ENCODE measurements at places on chromosomes 7 and 10. TPM values are rescaled to one million over a fixed set of nuclear protein-coding genes. Genes with fewer than 3 reads are reported as not detected.

DNA sequence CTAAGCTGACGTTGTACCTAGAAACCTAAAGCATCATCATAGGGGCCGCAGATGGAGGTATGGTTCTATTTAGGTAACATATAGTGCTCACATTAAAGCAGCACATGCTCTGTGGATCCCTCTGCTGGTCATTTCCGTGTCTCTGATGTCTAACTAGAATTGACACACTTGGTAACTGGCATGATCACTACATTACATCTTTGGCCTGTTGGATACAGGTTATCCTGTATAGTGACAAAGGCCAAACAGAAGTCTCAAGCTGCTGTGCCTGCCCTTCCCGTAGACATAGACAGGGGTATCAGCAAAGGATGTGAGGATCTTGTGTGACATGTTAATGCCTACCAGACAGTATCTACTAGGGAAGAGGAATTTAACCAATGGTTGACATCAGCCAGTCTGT is 51.2 kb downstream of the KIF5B start:
- DNase-seq: no peak
- H3K27me3 ChIP-seq: no peaks in the 10 kb centered on the region
- H3K4me3 ChIP-seq: no peak overlapping the region
- H3K4me1 ChIP-seq: peaks cover 5% of the 10 kb centered on the region
- H3K36me3 ChIP-seq: peaks cover 22% of the 10 kb centered on the region

DNA sequence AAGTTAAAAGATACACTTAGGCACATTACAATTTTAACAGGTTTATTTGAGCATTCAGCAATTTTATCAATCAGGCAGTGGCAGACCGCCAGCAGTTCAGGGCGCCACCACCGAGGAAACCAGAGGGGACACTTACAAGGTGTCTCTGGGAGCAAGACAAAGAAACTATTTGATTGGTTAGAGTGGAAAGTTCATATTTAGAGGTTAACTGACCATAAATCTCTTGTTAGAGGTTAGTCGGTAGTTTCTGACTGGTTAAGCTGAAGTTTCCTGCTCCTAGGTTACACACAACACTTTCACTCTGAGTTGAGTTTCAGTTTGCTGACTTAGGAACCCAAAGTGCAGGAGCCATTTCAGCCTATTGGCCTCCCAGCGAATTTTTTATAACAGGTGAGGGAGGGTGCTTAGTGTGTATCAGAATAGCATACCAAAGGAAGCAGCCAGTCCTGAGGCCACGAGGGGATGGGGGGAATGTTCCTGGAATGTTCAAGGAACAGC is 10.8 kb upstream of the PVRIG start:
- peaks cover 42% of the 10 kb centered on the region for H3K27me3 ChIP-seq
- no peak for DNase-seq
- H3K27ac ChIP-seq: no peak overlapping the region
- no peaks in the 10 kb centered on the region for H3K4me1 ChIP-seq
- H3K4me3 ChIP-seq: no peak overlapping the region
- H3K36me3 ChIP-seq: peaks cover 4% of the 10 kb centered on the region

Gene SUN3
- total RNA-seq: not detected

DNA sequence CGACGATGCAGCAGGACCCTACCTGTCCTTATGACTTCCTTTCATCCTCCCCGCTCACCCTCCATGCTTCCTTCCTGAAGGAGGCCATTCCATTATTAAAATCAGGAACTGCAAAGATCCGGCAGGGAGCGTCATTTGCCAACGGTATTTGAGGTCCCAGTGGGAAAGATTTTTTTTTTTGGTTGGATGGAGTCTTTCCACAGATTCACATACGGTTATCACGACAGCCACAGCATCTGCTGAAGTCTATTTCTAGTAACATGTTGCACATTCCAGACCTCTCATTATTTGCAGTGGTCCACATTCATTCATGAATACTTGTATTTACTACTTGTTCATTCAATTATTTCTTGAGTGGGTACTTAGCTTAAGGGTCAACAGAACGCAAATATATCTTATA is 94.7 kb upstream of the LYZL2 start:
- no peak overlapping the region for H3K27ac ChIP-seq
- H3K4me3 ChIP-seq: no peak overlapping the region
- H3K27me3 ChIP-seq: peaks cover 8% of the 10 kb centered on the region

DNA sequence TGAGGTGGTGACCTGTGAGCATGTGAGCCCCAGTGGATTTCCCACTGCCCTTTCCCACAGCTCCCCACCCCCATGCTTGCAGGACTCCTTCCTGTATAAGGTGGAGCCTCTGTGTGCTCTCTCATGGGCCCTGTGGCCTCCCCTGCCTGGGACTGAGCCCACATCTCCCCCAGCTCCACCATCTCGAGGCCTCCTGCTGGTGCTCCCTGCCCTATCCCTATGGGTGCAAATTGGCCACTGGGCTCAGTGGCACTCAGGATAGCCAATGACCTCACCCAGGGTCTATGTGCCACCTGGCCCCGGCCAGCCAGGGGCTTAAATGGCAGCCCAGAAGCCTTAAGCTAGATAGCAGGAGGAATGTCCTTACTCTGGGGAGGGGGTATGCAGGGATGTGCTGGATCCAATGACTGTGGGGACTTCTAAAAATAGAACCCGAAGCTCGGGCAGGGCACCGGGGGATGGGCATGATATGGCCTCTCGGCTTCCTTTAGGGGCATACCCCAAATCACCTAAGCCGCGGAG is 2.0 kb downstream of the LDB3 start:
- H3K36me3 ChIP-seq: no peaks in the 10 kb centered on the region
- H3K27me3 ChIP-seq: no peaks in the 10 kb centered on the region
- no peak overlapping the region for H3K27ac ChIP-seq
- DNase-seq: no peak
- H3K4me3 ChIP-seq: no peak overlapping the region

DNA sequence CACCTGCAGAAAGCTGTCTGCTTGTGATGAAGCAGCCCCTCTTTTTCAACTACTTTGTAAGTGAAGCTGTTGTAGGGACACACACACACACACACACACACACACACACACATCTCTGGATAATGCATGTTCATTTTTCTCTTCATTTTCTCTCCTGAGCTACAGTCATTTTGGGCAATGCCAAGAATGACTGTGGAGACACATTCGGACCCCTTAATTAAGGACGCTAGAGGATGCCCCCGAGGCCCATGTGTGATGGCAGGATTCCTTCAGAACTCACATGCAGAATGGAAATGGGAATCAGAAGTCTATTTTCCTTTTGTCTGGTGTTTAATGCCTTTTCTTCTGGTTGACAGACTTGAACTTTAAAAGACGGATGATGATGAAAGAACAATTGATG is 56.6 kb downstream of the CLRN3 start:
- DNase-seq: no peak
- H3K27ac ChIP-seq: no peak overlapping the region
- no peak overlapping the region for H3K4me3 ChIP-seq
- H3K36me3 ChIP-seq: no peaks in the 10 kb centered on the region
- peaks cover 2% of the 10 kb centered on the region for H3K27me3 ChIP-seq
- H3K4me1 ChIP-seq: no peaks in the 10 kb centered on the region

GRCh38 chr10:1632141-1632540 is 105.2 kb downstream of the ADARB2 start:
- H3K36me3 ChIP-seq: peaks cover 4% of the 10 kb centered on the region
- DNase-seq: no peak
- H3K4me1 ChIP-seq: peaks cover 4% of the 10 kb centered on the region
- no peaks in the 10 kb centered on the region for H3K27me3 ChIP-seq

Gene CTAGE4
- total RNA-seq: 1.3 TPM

DNA sequence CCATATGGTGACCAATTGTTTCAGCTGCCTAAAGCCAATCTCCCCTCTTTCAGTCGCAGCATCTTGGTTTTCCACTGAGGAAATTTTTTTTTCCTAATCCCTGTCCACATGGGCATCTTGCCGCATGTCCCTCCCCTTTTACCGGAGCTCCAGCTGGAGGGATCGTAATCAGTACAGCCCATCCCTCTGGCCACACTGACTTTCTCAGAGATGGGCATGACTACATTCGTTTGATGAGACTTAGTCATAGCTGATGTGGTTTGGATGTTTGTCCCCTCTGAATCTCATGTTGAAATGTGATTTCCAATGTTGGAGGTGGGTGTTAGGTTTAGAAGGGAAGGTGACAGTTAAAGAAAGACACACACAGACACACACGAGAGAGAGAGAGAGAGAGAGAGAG is 186.8 kb upstream of the CXCL12 start:
- H3K4me3 ChIP-seq: no peak overlapping the region
- H3K4me1 ChIP-seq: peaks cover 34% of the 10 kb centered on the region
- H3K36me3 ChIP-seq: no peaks in the 10 kb centered on the region
- no peaks in the 10 kb centered on the region for H3K27me3 ChIP-seq
- no peak overlapping the region for H3K27ac ChIP-seq
- DNase-seq: no peak

DNA sequence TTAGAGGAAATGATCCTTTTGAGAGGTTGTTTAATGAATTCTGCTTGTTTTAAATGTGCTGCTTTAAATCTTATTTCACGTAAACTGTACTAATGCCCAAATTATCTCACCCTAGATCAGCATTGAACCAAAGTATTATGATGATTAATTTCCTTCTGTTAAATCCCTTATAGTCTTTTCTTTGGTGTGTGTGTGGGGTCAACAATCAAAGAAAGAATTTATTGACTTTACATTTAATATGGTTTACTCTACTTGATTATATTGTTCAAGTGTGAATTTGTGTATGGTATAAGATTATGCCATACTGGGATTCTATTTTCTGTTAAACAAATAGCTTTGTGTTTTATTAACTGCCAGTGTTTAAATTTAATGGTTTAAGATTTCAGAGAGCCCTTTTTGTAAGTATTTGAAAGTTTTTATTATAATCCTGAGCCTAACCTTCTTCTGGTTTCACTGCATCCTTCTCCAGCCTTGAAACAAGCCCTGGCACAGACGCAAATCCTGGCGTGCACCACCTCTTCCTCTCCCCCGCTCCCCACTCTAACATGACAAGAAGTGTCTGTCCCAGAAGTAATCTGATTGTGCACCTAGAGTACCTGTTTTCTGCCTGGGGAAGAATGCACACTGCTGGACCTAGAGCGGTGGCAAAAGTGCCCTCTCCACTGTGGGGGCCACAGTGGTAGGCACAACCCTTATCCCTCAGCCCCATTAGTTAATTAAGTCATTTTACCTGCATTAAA is 70.6 kb downstream of the KAT6B start:
- no peak overlapping the region for H3K27ac ChIP-seq
- DNase-seq: no peak
- no peaks in the 10 kb centered on the region for H3K36me3 ChIP-seq

GRCh38 chr10:88401671-88402347 is 181.3 kb downstream of the RNLS start:
- no peak for DNase-seq
- no peak overlapping the region for H3K27ac ChIP-seq
- peaks cover 1% of the 10 kb centered on the region for H3K4me1 ChIP-seq
- no peaks in the 10 kb centered on the region for H3K36me3 ChIP-seq
- H3K27me3 ChIP-seq: no peaks in the 10 kb centered on the region

Gene LEP
- total RNA-seq: not detected

DNA sequence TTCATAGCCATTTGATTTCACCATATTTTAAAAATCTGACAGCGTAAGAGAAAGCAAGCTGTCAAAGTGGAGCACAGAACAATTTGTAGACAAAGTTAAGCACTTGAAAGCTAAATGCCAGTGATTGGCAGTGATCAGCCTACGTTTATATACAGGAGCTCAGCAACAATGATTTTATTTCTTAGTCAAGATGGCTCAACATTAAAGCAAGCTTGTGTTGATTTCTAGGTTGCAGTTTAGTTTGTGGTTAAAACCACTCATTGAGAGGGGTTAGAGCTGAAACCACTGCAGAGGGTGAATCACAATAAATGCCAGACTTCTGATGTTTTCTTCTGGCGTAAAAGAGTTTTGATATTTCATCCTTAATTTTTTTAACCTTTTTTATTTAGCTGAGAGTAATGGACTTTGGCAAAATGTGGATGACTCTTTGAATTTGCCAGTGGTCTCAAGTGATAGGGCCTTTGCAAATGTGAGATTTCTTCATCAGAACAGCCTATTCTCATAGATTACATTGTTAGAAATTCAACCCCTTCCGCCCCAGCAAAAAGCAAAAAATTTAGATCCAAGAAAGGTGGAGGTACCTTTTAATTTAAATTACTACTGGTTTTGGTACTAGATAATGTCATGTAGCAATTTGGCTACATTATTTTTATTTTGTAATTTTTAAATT is 73.8 kb downstream of the SHOC2 start:
- H3K27me3 ChIP-seq: no peaks in the 10 kb centered on the region
- H3K36me3 ChIP-seq: peaks cover 28% of the 10 kb centered on the region
- H3K27ac ChIP-seq: peak overlapping the region; percentile 56
- H3K4me3 ChIP-seq: no peak overlapping the region
- no peak for DNase-seq

DNA sequence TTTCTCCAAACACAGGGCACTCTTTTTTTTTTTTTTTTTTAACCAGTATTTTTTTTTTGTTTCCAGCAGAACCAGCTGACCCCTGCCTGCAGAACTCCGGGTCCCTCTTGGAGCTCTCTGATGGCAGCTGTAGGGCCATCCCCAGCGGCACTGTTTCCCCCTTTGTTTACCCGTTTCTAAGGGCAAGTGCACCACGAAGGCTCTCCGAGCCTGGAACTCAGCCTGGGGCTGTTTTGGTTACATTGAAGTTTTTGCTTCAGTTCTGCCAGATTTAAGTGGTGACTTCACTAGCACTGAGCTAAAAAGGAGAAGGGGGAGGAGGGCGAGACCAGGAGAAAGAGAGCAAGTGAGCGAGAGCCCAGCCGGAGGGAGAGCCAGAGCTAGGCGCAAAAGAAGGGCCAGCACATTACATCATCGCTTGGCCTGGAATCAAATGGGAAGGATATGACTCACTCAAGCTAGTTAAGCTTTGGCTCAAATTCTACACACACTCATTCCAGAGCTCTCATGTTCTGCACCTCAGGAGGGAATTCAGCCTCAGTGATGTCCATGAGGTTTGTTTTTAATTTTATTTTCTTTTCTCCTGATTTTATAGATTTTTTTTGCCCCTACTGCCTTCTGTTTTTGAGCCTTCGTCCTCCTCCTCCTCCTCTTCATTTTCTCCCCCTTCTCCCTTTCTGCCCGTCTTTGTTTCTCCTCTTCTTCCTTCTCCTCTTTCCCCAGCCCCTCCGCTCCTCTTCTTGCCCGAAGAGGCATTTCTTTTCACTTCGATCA is 272.3 kb downstream of the TRIL start:
- no peak overlapping the region for H3K4me3 ChIP-seq
- no peaks in the 10 kb centered on the region for H3K36me3 ChIP-seq
- no peaks in the 10 kb centered on the region for H3K4me1 ChIP-seq
- H3K27ac ChIP-seq: no peak overlapping the region

DNA sequence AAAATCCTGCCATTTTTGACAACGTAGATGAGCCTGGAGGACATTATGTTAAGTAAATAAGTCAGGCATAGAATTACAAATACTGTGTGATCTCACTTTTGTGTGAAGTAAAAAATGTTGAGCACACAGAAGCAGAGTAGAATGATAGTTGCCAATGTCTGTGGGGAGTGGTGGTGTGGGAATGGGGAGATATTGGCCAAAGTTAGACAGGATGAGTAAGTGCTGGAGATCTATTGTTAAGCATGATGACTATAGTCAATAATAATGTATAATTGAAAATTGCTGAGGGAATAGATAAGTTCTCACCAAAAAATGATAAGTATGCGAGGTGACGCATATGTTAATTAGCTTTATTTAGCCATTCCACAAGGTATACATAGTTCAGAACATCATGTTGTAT is 92.0 kb downstream of the GPR85 start:
- H3K27me3 ChIP-seq: no peaks in the 10 kb centered on the region
- no peak overlapping the region for H3K27ac ChIP-seq
- H3K4me1 ChIP-seq: peaks cover 6% of the 10 kb centered on the region
- no peaks in the 10 kb centered on the region for H3K36me3 ChIP-seq
- H3K4me3 ChIP-seq: no peak overlapping the region
- no peak for DNase-seq
